ENCODE measurements at places on chromosomes 7 and 10. TPM values are rescaled to one million over a fixed set of nuclear protein-coding genes. Genes with fewer than 3 reads are reported as not detected.

GRCh38 chr10:110840225-110840922, 31.4 kb upstream of the PDCD4 start:
- DNase-seq, result no peak

GRCh38 chr7:109950256-109950655, 1140.7 kb upstream of the LRRN3 start:
- DNase-seq, result no peak

GRCh38 chr10:42932116-42932515, 144.8 kb upstream of the RET start:
- DNase-seq, result no peak

DNA sequence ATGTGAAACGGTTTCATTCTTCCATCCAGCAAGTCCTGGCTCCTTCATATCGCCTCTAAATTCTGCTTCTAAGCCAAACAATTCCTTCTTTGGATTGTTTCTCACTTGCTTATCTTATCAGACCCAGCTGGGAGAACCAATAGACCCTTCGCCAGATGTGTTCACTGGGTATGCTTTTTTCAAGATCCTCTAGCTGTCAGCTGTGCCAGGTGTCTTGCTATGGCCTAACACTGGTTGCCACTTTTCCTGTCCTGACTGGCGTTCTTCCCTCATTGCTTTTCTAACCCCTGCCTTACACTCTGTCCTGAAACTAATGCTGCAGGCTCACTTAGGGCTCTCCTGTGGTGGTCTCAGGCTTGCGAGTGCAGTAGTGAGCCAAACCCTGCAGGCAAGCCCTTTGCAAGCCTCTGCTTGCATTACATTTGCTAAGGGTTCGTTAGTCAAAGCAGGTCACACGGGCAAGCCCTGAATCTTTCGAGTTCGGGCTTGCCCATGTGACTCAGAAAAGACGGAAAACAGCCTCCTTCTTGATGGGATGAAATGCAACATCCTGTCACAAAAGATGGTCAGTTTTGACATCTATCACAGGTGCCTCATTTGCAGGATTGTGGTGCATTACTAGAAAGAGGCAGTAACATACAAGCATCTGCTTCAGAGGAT, 92.8 kb downstream of the VWC2 start:
- DNase-seq, result peak; percentile 21

DNA sequence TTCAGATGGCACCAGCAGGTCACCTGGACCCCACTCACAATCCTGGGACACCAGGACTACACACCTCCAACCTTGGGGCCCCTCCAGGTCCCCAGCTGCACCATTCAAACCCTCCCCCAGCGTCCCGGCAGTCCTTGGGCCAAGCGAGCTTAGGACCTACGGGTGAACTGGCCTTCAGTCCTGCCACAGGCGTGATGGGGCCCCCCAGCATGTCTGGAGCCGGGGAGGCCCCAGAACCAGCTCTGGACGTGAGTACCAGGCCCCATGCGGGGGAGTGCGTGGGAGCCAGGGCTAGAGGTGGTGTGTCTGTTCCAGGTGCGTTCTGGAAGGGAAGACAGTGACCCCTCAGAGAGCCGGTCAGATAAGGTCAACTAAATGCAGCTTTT, 17.8 kb downstream of the ZMIZ2 start:
- no peak for DNase-seq

Gene SPAM1
- not detected for total RNA-seq

DNA sequence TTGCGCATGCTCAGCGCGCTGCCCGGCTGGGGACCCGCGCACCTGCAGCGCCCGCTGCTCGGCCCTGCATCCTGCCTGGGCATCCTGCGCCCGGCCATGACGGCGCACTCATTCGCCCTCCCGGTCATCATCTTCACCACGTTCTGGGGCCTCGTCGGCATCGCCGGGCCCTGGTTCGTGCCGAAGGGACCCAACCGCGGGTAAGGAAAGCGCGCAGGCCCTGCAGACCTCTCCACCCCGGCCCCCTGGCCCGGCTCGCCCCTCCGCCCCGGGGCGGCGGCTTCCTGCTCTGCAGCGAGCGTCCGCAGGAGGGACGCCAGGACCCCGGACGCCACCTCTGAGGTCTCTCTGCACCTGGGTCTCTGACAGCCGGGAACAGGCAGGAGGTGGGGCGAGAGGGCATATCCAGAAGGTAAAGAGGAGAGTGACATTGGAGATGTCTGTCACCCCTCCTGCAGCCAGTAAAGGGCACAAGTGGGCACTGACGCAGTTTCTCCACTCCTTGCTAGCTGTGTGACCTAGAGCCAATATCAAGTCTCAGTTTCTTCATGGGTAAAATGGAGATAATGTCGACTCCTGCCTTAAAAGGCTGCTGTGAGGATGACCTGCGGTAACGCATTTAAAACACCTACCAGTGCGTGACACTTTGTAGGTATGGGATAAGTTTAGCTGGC, 338 bp downstream of the ATP6V0E2 start:
- DNase-seq, result no peak

DNA sequence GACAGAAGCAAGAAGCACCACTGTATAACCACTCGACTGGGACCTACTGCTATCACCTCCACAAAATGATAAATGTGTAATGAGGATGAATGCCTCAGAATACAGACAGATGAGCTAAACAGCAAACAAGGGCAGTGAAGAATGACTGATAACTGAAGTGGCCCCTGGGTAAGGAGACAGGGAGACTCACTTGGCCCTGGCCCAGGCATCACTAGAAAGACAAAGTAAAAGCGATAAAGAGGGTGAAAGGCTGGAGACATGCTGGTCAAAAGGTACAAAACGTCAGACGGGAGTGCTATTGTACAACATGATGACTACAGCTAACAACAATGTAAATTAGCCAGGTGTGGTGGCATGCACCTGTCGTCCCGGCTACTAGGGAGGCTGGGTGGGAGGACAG, 27.8 kb upstream of the APBB1IP start:
- no peak for DNase-seq

Gene PPP3CB
- 150 TPM for total RNA-seq

Gene GALNT17
- total RNA-seq, result 38.0 TPM

DNA sequence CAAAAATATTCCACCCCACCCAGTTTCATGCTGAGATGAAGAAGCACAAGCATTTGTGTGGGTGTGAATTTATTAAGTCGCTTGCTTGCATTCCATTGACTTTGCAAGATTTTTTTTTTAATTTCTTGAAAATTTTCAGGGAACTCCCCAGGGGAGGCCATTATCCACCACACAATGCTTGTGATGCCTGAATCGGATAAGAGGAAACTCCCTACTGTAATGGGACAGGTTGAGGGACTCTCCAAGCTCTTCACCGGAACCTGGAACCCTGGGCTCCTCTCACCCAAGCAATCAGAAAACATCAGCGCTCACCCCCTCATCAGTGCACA, 153.6 kb upstream of the ZMIZ1 start:
- DNase-seq, result no peak

- no peak for DNase-seq
These were observed 14.6 kb downstream of the PPIF start for GRCh38 chr10:79361726-79362397.

Gene SFMBT2
- total RNA-seq, result 6.7 TPM

- DNase-seq, result no peak
These were observed 217.8 kb downstream of the STK31 start for GRCh38 chr7:23927709-23928417.

Gene ACTL6B
- total RNA-seq, result not detected

GRCh38 chr7:83947260-83947659, 247.3 kb downstream of the SEMA3A start:
- DNase-seq, result no peak

GRCh38 chr10:22931948-22932347, 4.1 kb downstream of the ARMC3 start:
- DNase-seq, result no peak

DNA sequence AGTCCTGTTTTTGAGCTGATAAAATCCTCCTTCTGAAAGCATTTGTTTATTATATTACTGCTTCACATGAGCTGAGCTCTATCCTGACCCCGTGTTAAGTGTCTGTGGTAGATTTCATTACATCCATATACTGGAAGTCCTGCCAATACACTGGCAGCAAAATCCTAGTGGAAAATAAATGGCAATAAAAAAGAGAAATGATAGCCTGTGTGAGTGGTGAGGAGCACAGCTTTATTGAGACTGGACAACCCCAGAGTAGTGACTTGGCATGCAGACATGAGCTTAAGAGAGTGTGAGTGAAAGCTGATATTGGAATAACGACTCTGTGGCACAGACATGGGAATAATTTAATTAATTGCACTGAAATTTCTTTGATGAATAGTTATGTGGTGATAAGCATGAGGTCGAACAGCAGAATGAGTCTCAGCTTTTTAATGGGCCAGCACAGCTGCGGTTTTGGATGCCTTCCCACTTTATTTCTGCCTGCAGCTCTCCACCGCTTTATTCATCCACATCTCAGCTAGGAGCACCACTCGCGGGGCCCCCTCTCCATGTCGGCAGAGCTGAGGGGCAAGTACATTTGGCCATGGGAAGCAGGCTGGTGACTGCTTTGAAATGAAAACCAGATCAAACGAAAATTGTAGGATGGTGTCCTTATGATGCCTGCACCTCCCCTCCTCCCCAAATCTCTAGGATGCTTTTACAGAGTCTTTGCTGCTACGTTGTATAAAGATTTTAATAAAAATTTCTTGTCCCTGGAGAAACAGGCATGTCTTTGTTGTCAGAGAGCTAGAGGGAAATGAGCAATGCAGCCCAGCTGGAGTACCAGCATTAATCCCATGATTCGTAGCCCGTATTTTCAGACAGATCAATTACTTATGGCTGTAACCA, 494.3 kb downstream of the AUTS2 start:
- DNase-seq, result peak; percentile 96
